Osteoblast (primary cell): ENCODE measurements at places on chromosomes 7 and 10. TPM values are rescaled to one million over a fixed set of nuclear protein-coding genes. Genes with fewer than 3 reads are reported as not detected.

DNA sequence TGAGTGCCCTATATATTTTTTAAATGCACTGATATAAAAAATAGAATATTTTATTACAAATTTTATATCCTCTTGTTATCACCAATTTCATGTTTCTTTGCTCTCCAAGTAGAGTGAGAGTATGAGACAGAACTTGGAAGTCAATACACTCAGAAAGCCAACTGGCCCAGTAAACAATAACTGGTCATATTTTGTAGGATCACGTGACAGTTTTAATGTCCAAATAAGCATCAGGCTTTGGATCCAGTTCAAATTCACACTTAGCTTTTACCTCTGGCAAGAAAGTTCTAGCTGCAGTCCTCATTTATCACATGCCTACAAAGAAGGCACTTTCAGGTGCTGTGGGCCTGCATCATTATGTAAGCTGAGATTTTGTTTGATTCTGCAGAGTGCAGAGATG, 21.6 kb upstream of the TPK1 start:
- no peak for DNase-seq

DNA sequence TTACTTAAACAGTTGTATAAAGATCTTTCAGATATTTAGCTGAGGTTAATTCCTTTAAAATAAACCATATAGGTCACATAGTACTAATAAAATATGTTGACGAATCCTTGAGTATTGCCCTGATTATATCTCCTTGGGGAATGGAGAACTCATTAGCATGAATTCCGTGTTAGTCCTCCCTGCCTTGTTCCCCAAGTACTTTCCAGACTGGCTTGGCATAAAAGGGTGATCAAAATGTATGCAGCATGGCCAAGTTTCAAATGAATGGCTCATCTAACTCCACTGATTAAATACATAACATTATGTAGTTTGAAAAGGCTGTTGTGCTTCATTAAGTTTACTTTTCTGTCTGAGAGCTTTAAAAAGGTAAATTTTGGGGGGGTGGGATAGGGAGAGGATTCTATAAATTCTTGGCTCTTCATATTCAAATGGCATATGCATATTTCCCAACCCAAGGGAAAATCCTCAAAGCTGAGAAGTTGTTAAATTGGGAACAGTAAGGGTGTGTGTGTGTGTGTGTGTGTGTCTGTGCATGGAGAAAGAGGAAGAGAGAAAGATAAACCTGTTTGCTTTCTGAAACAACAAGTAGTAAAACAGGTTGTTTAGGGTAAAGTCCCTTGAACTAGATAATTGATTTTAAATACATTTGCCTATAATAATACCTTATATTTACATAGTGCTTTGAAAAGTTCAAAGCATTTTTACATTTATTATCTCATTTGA, 4.8 kb upstream of the ADD3 start:
- no peak for DNase-seq

DNA sequence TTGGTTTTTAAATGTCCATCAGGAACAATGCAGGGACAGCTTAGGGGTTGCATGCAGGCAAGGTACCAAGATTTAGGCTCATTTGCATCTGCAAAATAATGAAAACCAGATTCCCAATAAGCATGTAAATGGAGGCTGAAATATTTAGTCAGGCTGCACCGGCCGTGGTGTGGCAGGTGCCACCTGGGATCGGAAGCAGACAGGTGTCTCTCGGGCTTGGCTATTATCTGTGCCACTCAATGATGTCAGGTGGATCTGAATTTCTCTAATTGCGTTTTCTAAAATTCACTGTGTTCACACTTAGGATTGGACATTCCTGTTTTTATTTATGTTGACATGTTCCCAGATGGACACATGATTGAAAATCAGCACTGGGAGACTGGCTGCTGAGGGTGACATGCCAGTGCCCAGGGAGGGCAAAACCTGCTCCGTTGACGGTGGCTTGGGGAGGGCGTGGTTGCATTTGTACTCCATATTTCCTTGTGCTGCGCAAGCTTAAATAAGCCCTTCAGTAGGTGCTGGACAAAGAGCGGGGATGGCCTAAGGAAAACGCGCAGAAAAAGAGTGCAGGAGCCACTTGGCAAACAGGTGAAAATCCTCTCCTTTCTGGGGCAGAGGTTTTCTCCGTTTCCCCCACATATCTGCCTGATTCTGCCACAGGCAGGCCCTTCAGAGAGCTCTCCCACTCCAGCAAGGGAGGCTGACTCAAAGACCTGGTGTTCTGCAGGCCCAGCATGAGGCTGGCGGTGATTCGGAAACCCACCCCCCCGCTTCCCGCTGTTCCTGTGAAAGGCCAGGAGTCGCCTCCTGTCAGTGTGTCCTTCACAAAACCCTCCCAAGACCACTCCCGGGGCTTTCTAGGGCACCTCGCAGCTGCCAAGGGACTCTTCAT, 142.5 kb downstream of the WDR37 start:
- DNase-seq, result peak; percentile 26

DNA sequence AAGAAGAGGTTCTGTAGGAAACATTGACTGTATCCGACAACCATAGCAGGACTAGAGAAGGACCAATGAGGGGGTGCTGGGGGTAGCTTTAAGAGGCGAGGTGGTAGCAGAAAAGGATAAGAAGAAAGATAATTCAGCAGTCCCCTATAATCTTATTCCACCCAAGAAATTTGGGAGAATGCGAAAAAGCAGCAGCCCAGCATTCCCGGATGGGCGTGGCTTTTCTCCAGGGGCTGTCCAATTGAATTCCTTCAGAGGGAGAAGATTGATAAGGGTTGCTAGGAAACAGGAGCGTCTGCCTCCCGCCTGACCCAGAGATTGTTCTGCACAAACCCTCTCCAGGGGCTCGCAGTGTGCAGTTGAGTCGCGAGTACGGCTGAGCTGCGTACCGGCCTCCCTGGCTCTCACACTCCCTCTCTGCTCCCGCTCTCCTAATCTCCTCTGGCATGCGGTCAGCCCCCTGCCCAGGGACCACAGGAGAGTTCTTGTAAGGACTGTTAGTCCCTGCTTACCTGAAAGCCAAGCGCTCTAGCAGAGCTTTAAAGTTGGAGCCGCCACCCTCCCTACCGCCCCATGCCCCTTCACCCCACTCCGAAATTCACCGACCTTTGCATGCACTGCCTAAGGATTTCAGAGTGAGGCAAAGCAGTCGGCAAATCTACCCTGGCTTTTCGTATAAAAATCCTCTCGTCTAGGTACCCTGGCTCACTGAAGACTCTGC, at the start of gene GRM3:
Gene GRM3 (plus strand): TSS at position 349 of the 721 bp plus-strand sequence. CDS start 121,237 bp downstream, outside the sequence.
- no peak for DNase-seq

GRCh38 chr7:32381024-32381601, 109.1 kb downstream of the LSM5 start:
- peak; percentile 89 for DNase-seq

DNA sequence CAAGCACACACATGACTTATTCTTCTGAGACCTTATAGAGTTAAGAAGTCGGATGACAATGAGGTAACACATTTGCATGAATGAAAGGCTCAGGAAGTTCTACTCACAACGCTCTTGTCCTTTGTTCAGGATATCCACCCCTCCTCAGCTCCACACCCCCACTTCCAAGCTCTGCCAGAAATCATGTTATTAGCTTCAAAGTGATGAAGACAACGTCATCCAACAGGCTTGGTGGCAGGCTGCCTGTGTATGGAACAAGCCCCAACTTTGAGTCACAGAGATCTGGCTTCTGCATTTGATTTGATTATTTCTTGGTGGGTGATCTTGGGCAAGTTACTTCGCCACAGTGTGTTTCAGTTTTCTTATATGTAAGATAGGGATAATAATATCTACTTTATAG, 12.4 kb upstream of the BMPER start:
- DNase-seq, result no peak

DNA sequence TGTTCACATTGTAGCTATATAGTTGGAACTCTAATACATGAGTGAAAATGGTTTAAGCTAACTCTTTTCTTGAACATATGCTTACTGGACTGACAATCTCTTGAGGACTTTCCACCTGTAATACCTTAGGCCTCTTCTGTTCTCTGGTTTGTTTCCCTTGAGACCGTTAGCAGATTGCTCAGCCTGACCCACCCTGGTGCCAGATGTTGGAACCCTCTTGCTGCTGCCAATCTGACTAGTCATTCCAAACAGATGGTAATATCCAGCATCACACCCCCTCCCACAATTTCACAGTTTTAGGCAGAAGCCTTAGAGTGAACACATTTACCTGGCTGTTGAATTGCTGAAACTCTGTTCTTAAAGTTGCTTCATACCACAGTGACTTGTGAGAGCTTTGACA, 18.7 kb downstream of the CALD1 start:
- no peak for DNase-seq

DNA sequence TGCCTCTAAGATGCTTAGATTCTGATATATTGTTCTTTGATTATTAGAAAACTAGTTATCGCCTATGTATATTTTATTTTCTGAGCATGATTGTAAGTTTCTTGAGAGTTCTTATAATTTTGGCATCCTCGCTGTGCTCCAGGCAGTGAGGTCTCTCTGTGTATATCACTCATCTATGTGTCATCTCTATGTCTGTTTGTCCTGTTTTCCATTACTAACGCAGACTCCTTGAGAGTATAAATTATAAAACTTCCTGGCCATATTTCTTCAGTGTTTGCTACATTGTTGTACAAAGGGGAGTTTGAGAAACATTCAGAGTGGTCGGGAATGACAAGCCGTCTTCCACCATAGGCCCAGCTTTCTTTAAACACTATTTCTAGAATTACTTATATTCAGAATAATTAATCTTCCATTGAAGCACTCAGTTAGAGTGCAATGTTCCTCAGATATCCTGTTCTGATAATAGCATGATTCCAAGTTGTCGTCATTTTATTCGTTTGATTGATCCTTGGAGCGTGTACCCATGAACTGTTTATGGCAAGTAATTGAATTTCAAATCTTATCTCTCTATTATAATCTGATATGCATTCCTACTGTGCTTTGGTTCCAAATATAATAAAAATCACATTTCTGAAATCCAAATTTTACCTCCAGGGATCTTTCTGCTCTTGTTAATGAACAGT, 206.6 kb downstream of the BAMBI start:
- DNase-seq, result no peak

- DNase-seq, result no peak
Observed at GRCh38 chr7:88337572-88337971, 30.9 kb upstream of the STEAP4 start.

DNA sequence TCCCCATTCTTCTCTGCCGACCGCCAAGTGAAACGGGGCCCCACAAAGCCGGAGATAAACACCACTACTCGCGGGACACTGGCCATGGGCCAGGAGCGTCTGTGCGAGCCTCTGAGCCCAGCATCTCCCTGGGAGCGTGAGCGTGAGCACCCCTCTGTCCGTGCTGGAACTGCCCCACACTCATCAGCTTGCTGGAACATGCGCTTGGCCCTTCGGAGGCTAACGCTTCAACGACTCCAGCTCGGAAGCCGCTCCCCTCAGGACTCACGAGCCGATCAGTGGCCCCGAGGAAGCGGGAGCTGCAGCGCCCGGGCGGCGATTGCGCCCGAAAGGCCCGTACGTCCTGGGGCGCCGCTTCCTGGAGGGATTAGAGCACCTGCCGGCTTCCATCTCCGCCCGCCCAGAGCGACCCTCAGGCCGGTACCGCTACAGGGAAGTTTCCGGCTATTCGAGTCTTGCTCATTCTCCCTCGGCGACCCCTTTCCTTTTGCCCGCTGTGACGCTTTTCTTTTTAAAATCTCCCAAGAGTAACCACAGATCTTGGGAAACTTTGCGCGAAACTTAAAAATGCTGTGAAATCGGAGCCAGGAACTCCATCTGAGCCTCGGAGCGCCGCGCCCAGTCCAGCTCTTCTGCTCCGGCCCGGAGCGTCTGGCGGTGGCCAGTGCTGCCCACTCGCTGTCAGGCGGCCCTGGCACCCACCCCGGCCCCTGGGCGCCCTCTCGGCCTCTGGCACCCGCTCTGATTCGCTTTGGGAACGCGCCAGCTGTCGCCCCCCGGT, 1.0 kb downstream of the TLL2 start:
- DNase-seq, result peak; percentile 77

DNA sequence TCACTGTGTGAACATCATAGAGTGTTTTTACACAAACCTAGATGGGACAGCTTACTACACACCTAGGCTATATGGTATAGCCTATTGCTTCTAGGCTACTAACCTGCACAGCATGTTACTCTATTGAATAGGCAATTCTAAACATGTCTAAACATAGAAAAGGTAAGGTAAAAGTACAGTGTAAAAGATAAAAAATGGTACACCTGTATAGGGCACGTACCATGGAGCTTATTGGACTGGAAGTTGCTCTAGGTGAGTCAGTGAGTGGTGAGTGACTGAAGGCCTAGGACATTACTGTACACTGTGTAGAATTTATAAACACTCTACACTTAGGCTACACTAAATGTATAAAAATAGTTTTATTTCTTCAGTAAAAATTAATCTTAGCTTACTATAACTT, 182.0 kb upstream of the THSD7A start:
- no peak for DNase-seq

DNA sequence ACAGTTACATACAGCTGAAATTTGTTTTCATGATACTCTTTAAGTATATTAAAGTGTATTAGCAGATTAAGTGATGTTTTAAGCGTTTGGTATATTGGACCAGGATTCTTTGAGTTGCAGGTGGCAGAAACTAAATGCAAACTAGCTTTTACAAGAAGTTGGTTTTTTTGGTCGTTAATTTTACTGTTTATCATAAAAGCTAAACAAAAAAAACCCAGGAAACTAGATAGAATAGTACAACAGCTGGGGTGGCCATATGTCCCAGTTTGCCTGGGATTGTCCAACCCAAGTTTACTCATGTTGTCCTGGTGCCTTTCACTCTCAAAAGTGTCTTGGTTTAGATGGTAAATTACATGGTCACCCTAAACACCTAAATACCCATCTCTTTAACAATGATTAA, 108.7 kb downstream of the PHTF2 start:
- DNase-seq, result no peak

DNA sequence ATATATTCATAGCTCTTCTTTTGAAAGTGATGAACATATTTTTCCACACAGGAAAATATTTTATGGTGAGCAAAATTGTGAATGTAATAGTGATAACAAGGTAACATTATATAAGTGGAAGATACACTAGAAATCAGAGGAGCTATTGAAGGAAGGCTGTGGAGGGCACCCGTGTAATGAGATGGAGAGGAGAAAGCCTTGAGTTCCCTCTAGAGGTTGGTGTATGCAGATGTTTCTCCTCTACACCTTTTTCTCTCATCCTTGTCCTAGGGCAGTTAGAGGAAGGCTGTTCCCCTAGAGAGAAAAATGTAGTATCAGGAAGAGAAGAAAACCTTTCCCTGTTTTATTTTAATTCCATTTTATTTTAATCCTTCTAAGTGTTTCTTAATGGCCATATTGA, 54.6 kb upstream of the NRG3 start:
- peak; percentile 5 for DNase-seq

Gene STEAP1
- total RNA-seq, result 39.1 and 45.4 TPM in 2 replicates

Gene TMEM213
- total RNA-seq, result not detected in 2 replicates

Gene CDHR3
- total RNA-seq, result 6.5 and 8.3 TPM in 2 replicates

Gene GCC1
- 20.9 and 24.2 TPM in 2 replicates for total RNA-seq

Gene ITPRID1
- not detected in 2 replicates for total RNA-seq

Gene ITGB8
- total RNA-seq, result 30.9 and 35.1 TPM in 2 replicates

Gene SPDYE9
- total RNA-seq, result not detected in 2 replicates

Gene CALHM3
- not detected in 2 replicates for total RNA-seq
